ENCODE measurements at places on chromosomes 16 and 17.

DNA sequence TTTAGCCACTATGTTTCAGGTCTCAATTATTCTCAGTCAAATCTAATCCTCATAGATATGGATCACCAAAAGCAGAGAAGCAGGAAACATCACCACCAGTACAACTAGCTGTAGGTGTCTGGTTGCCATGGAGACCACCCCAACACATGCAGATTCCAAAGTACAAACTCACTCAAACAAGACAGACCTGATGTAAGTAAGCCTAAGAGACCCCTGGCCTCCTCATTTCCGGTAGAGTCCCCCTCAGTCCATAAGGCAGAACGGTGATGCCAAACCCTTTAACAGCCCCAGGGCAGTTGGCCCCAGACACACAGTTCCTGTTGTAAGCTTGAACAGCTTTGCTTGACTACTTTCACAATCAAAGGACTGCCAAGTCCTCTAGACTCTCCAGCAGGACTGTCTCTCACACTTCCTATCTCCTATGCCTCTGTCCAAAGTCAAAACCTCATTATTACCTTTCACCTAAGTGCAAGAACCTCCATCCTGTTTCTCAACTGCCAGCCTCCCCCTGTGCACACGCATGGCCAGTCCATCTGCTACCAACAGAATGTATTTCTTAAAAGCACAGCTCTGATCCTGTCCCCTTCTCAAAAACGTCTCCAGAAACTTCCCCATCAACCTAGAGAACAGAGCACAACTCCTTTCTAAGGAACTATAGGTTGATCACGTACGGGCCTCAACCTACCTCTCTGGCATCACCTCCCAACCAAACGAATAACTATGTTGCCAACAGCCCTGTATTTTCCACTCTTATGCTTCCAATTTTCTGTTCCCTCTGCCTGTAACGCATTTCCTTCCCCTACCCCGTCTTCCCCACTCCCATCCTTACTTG lies 23.9 kb downstream of the SLC39A11 start:
- peak; percentile 42 for DNase-seq

GRCh38 chr16:48596326-48596725 lies 13.7 kb downstream of the N4BP1 start:
- no peak for DNase-seq

DNA sequence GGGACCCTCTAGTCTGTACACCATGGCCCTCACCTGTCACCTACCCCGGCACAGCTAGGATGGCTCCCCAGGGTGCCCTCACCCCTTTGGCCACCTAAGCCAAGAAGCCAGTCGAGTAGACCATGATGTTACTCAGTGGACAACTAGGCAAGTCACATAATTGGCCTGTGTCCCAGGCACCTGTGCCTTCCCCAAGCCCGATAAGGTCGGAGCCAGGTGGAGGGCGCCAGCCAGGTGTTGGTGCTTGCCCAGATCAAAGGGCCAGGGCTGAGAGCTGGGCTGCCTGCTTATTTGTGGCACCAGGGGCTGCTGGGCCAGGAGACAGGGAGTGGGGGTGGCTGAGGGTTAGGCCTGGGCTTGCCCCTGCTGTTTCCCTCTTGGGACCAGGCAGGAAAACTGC lies 16.8 kb downstream of the SPNS2 start:
- DNase-seq: no peak

- no peak for DNase-seq
Observed at GRCh38 chr17:73198930-73199260, 6.0 kb downstream of the COG1 start.

DNA sequence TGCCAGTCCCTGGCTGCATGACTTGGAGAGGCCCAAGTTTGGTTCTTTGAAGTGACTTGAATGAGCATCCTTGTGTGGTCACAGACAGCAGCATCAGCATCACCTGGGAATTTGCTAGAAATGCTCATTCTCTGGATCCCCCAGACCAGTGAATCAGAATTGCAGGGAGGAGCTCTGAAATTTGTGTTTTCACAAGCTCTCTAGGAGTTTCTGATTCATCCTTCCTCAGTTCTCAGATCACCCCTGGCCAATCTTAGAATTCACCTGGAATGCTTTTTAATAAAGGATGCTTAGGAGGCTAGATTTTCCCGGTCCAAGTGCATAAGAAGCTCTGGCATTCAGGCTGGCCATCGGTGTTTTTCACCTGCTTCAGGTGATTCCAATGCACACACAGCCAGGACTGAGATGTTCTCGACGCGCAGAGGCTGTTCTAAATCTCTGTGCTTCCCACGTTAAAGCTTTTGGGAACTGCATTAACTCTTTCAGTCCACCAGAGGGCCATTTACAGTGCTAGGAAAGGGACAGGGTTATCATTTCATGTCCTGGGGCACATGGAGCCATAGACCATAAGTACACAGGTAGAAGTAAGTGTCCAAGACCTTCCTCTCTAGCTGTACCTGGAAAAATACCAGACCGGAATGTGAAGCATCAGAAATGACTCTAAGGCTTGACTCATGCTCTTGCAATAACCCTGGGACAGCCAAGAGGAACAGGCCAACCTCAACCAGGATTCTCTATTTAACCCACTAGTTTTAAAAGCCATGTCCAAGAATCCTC lies 85.7 kb upstream of the XYLT1 start:
- no peak for DNase-seq

DNA sequence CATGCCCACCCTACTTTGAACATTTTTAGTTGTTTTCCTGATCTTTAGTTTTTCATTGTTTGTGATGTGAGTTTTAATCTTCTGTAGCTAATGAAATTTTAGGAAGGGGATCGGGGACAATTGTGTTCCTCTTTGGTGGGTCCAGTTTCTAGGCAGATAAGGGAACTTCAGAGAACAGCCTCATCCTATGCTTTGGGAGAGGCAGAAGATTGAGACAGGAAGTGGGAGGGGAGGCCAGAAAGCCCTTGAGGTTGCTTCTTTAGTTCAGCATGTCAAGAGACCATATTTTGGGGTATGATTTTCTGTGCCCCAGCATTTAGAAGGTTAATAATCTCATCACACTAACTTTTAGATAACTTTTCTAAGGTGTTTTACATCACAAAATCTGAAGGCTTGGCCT lies 191.0 kb downstream of the TANC2 start:
- DNase-seq: no peak

DNA sequence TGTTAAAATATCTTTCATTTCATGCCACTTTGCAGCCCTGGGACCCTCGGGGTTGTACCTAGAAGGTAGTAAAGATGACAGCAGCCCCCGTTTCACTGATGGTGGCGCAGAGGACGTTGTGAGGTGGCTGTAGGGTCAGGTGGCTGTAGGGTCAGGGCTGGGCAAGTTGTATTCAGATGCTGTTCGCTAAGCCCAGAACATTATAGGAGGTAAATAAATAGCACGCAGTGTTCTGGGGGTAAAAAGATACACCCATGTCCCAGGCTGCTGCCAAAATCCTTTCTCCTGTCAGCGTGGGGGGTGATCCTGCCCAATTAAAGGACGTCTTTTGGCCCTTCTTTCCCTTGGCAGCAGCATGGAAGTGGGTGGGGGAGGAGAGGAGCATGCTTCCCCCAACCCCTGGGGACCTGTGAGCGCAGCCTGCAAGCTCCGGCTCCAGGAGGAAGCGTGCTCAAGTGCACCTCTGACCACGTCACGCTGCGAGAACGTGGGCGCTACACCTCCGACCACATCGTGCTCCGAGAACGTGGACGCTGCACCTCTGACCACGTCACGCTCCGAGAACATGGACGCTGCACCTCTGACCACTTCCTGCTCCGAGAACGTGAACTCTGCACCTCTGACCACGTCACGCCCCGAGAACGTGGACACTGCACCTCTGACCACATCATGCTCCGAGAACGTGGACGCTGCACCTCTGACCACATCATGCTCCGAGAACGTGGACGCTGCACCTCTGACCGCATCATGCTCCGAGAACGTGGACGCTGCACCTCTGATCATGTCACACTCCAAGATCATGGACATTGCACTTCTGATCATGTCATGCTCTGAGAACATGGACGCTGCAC lies 182.1 kb downstream of the RPTOR start:
- DNase-seq: no peak

DNA sequence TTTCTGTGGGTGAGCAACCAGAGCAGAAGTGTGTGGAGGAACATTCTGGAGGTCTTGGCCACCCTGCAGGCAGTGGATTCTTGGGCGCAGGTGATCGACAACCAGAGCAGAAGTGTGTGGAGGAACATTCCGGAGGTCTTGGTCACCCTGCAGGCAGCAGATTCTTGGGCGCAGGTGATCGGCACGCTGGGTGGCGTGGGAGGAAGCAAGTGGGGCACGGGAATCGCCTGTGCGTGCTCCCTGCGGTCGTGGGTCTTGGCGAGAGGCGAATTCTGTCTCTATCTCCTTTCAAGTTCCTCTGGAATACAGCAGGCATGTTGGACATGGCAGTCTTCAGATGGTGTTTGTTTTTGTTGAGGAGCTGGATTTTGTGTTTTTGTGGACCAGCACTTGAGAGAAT lies 30.7 kb upstream of the ZNF750 start:
- DNase-seq: no peak

GRCh38 chr17:66301367-66301863 lies 998 bp upstream of the PRKCA start:
- no peak for DNase-seq

- no peak for DNase-seq
Observed at GRCh38 chr17:65633988-65634387, 72.5 kb upstream of the AXIN2 start.

- DNase-seq: no peak
Observed at GRCh38 chr17:79937391-79938335, 98.0 kb downstream of the TBC1D16 start.

- no peak for DNase-seq
Observed at GRCh38 chr17:81249223-81250040, 10.3 kb downstream of the NDUFAF8 start.

- DNase-seq: peak; percentile 53
Observed at GRCh38 chr16:70391881-70392481, 45.3 kb downstream of the DDX19A start.

- DNase-seq: no peak
Observed at GRCh38 chr17:79832218-79833109, 6.8 kb downstream of the CBX4 start.

DNA sequence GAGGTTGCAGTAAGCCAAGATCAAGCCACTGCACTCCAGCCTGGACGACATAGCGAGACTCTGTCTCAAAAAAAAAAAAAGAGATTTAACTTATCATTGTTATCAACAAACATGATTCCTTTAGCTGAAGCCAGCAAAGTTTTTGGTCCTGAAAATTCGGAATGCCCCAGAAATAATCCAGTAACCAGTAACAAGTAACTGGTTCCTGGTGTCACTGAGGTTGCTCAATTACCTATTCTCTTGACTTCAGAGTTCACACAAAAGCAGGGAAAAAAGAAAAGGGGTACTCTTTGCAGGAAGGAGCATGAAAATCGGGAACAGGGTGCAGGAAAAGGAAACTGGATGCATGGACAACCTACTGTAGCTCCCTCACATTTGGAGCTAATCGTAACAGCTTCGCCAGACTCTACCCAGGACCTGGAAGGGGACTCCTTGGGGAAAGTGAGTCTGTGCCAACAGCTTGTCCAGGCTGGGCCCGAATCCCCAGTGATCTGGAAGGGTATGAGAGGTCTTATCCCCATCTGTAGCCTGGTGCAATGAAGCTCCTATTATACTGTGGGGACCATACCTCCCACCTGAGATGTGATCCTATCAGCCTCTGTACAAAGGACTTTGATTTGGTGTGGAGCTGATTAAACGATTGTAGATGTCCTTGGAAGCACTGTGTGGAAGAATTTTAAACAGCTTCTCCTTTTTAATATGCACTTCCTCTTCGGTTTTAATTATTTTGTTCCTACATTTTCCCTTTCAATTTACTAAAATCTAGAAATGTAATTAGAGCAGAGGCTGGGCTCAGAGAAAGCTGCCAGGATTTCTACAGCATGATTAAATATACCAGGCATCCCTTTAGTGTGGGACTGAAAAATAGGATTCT lies 3.4 kb upstream of the SPOP start:
- no peak for DNase-seq

DNA sequence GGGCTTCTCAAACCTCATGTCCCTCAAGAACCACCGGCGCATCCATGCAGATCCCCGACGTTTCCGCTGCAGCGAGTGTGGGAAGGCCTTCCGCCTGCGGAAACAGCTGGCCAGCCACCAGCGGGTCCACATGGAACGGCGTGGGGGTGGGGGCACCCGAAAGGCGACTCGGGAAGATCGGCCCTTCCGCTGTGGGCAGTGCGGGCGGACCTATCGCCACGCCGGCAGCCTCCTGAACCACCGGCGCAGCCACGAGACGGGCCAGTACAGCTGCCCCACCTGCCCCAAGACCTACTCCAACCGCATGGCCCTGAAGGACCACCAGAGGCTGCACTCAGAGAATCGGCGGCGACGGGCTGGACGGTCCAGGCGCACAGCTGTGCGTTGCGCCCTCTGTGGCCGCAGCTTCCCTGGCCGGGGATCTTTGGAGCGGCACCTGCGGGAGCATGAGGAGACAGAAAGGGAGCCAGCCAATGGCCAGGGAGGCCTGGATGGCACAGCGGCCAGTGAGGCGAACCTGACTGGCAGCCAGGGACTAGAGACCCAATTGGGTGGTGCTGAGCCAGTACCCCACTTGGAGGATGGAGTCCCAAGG lies 5.9 kb downstream of the ZNF646 start:
- DNase-seq: no peak

DNA sequence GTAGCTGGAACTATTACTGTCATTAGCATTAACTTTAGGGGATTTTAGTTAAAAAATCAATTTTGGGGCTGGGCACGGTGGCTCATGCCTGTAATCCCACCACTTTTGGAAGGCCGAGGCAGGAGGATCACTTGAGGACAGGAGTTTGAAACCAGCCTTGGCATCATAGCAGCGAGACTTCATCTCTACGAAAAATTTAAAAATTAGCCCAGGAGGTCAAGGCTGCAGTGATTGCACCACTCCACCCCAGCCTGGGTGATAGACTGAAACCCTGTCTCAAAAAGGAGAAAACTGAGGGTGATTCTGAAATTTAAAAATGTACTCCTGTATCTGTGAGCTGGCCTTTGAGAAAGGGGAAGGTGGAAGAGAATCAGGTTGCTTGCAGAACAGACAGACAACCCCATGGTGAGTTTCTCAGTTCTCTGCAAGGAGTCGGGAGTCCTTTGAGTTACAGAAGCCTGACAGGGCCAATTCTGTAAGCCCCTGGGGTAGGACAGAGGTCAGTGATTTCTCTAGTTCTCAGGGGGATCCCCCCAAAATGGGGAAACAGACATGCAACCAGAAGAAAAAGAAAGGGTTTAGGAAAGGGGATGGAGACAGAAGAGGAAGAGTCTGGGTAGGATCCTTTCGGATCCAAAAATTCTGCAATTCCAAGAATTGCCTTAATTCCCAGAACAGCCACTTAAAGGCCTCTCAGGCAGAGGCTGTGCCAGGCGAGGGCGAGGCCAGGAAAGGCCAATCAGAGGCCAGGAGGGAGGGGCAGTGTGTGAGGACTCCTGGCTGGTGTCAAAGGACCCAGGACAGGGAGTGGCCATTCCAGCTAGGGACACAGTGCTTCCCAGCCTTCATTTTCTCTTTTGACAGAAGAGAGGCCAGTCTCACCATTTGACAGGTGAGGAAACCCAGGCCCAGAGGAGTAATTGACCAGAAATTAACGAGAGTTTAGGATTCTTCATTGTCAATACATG lies 6.7 kb downstream of the NUPR1 start:
- no peak for DNase-seq

DNA sequence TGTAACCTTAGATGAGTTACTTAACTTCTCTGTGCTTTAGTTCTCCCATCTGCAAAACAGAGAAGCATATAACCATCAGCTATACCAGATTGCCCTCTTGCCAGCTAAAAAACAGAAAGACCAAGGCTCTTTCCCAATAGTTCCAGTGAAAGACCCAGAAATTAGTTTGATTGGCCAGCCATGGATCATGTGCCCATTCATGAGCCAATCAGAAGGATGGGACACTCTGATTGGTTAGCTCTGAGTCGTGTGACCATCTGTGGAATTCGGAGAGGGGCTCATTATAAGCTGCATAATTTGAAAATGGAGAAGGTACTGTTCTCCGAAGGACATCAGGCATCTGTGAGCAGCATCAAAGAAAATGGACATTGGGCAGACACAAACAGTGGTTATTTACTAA lies 155.2 kb downstream of the ABCC12 start:
- DNase-seq: no peak
